ENCODE measurements at places on chromosomes 4 and X.

DNA sequence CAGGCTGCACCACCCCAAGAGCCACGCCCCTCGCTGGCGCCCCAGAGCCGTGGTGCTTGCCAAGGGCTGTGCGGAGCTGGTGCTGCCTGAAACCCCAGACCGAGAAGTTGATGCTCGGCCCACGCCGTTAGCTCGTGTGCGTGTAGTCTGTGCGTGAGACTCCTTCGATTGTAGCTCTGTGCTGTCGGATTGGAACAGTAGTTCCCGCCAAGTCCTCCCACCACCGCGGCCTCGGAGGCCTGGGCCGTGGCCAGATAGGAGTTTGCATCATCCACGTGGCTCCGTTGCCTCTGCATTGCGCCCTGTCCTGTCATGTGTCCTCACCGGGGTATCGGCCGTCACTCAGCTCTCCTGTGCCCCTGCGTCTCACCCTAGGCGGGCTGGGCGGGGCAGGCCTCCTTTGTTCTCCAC lies 24.2 kb downstream of the TNIP2 start:
- DNase-seq: no peak

- no peak for DNase-seq
Observed at GRCh38 chr4:173214661-173215060, 46.0 kb downstream of the GALNT7 start.

GRCh38 chr4:72325215-72325614 lies 243.8 kb downstream of the ADAMTS3 start:
- peak; percentile 52 for DNase-seq

GRCh38 chrX:11944501-11944900 lies 186.5 kb downstream of the MSL3 start:
- no peak for DNase-seq

GRCh38 chrX:75155827-75156525 lies at the start of gene ABCB7:
Gene ABCB7 (minus strand): TSS chrX:75156283. CDS start chrX:75156272, 11 bp downstream.
- peak; percentile 34 for DNase-seq

DNA sequence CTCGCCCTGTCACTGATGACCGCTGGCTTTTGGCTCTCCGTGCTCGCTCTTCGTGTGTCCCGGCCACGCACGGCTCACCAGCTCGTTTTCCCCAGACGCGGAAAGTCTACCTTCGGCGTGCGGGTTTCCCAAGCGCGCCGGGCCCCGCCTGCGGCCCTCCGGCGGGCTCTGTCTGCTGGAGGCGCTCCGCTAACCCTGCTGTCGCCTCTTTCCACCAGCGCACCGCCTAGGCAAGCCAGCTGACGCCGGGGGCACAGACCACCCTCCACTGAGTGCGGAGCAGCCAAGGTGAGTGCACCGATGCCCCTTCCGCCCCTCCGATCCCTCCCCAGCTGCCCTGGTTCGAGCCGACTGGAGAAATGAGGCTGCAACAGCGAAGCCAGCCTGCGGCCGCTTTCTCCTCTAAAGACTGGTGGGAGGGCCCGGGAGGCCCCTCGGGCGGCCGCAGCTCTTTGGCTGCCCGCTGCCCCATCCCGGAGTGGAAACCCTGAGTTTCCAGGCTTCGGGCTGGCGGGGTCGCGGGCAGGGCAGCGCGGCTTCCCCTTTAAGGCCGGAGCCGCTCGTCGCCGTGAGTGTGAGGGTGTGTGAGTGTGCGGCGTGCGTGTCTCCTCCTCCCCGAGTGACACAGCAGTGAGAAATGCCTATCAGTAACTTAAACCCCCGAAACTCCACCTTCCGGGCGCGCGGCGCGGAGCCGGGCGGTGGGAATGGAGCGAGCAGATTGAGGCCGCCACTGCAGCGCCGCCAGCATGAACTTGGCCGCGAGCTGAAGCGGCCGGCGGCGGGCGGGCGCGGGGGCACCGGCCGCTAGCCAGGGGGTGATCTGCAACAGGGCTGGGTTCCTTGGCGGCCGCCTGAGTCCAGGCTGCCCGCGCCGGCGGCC lies at the start of gene MAMLD1:
TSS of gene MAMLD1 (plus strand) at position 719 of the 883 bp plus-strand sequence. CDS start 82,200 bp downstream, outside the sequence.
- no peak for DNase-seq
